ENCODE measurements at places on chromosomes 2 and 18.

DNA sequence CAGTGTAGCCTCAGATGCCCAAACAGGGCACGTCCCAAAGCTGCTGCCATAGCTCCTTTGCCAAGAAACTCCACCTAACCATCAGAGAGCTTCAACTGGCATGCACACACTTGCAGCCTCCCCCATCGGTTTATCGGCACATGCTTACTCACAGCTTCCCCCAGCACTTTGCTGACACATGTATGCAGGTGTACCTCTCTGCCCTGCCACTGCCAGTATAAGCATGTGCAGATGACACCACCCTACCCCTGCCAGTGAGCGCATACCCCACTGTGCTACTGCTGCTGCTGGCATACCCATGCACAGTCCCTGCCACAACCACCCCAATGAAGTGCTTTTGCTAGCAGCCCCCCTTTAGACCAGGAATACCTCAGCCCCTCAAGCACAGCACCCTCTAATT is 1231.0 kb downstream of the DSC3 start:
- DNase-seq: no peak

- no peak for DNase-seq
These were observed 12.2 kb downstream of the LPIN1 start for GRCh38 chr2:11758647-11759046.

- no peak for DNase-seq
These were observed 48.3 kb upstream of the NRP2 start for GRCh38 chr2:205633994-205634393.

DNA sequence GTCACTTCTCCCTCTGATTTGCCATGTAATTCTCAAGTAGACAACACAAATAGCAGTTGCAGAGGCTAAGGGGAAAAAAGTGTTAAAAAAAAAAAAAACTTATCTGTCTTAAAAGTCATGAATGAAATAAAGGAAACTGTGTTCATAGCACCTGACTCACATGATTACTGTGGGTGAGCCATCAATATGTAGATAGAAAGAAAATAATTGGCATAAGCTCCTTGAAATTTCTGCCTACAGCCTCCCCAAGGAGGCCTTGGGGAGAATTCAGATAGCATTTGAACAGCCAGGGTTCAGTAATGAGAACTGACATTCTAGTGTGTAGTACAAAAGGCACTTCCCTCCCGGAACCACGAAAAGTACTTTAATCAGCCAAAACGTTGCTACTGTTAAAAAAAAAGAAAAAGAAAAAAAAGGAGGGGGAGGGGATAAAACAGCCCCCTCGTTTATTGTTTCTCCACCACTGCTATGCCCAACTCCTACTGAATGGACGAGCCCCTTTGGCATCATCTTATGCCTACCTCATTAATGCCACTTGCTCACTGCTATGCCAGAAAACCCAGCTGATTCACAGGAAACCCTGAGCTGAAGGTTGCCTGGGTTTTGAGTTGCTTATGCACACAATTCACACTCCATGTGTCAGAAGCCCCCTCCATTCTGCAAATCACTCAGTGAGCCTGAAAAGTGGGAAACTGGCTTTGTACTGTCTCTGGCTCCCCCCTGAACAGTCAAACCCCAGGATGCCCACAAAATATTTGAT is 65.5 kb upstream of the KLF7 start:
- no peak for DNase-seq

- no peak for DNase-seq
These were observed 453.9 kb upstream of the TRIB2 start for GRCh38 chr2:12262681-12263436.

- no peak for DNase-seq
These were observed 10.9 kb downstream of the RBMS1 start for GRCh38 chr2:160482673-160483072.

DNA sequence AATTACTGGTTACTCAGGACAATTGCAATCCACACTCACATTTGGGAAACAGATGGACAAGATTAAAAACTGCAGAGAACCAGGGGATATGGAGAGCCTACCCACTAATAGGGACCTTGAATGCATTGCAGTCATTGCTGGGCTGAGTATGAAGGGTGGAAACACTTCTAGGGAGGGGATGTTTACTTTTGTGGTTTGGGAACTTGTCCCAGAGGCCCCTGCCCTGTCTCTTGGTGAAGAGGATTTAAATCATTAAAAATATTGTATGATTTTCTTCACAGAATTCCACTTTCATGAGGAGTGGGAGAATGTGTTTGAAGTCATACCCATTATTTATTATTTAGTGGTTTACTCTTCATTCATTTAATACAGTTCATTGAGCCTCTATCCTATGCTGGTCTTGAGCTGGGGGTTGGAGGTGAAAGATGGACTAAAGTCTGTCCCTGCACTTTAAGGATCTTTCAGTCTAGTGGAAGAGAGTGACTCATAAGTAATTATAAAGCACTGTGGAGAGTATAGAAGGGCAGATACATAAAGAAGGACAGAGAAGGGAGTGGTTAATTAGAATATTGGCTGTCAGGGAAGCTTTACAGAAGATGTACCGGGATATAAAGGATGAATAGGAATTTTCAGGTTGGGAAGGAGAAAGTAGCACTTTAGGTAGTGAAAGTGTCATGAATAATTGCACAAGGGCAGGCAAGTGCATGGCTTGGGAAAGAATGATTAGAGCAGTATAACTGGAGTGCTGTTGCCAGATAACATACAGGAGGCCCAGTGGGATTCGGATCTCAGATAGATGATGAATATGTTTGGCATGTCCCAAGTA is 313.4 kb downstream of the LPIN1 start:
- no peak for DNase-seq

GRCh38 chr2:170928036-170928823 is 823 bp upstream of the GORASP2 start:
- no peak for DNase-seq

- DNase-seq: no peak
These were observed 2.0 kb upstream of the CHRND start for GRCh38 chr2:232523682-232524597.

DNA sequence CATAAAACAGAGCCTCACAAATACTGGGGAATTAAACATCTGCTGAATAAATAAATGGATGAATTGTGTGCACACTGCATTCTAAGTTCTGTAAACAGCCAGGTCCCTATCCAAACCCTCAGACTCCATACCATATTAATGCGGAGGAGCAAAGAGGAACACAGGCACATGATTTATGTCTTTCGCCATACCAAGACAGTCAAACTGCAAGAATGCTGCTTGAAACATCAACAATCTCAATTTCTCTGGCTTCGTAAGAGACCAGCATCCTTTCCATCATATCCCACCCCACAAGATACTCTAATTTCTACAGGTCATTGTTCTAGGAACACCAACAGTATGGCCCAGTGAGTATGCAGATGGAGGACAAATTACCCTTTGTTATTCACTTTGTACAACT is 15.0 kb downstream of the KANSL3 start:
- DNase-seq: no peak

DNA sequence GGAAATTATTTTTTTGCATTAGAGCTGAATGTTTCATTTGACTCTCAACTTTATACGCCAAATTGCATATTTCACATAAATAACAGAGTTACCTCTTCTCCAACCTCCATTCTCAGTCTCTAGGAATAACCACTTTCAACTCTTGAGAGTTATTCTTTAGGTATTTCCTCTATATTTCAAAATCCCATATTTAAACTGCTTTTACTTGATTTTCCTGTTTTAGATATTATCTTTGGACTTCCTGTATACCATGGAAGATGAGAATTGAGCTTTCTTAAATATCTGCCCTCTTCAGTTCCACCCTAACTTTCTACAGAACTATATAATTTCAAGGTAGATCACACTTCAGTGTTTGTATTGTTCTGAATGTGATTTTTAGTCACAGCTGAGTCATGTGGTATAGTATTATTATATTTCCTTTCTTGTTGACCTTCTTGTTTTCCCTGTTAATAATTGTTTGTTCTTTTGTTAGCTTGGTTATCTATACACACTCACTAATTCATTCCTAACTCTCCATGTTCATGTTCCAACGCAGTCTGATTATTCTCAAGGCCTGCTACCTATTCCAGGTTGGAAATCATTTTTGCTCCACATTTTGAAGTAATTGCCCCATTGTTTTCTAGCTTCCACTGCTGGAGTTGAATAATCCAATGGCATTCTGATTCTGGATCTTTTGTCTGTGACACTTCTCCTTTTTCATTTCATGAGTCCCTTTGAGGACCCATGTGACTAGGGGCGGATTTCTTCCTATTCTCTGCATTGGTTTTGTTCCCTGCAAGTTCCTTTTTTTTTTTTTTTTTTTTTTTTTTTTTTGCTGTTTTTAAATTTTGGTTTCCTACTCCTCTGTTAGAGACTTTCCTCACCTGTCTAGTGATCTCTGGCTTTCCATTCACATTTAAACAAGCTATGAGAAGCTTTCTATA is 156.8 kb upstream of the RBMS1 start:
- DNase-seq: no peak

DNA sequence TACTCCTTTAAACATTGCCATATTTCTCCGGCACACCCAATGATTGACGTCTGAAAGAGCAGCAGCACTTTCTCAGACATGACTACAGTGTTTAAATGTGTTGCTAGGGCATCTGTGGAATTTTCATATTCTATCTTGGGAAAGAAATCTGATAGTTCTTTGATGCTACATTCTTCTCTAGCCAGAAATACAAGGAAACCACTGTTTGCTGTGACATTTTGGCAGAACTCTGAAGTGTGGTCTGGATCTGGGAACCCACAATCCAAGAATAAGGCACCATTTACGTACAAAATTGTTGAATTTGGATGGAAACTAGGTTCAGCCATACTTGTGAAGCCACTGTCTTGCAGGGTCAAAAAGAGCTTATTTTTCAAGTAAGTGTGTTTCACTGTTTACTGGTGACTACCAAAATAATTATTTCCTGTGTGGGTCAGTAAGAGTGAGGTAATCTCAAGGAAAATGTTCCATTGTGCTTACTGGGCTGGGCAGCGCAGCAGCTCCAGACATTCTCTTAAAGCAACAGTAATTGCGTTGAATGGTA is 21.3 kb upstream of the CD28 start:
- no peak for DNase-seq

- DNase-seq: no peak
These were observed 69.7 kb upstream of the TMEM200C start for GRCh38 chr18:5964996-5965395.

- DNase-seq: no peak
These were observed 25.6 kb downstream of the DNMT3A start for GRCh38 chr2:25316101-25316500.

DNA sequence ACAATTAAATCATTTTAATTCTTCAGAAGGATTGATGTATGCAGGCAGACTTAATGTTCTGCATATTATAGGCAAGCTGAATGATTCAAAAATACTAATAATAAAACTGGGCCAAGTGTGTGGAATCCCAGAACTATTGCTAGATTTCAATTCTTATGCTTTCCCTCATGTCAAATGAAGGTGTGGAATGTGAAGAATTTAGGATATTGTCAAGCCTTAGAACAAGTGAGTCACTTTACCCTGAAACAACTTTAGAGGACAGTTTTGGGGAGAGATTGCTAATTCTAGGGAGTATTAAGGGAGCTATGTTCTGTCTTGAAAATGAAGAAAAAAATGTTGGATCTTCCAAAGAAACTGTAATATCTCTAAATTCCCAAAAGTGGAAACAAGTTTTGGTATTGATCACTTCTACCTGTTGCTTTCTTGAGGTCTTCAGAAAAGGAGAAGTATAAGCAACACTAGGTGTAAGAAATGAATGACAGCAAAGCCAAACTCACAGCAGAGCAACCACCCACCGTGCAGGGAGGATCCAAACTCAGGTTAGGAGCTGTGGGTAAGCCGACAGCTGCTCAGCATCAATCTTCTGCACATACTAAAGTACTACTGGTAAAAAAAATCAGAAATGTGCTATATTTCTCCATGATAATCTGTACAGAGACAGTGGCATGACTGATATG is 818.1 kb downstream of the SLC4A3 start:
- no peak for DNase-seq

DNA sequence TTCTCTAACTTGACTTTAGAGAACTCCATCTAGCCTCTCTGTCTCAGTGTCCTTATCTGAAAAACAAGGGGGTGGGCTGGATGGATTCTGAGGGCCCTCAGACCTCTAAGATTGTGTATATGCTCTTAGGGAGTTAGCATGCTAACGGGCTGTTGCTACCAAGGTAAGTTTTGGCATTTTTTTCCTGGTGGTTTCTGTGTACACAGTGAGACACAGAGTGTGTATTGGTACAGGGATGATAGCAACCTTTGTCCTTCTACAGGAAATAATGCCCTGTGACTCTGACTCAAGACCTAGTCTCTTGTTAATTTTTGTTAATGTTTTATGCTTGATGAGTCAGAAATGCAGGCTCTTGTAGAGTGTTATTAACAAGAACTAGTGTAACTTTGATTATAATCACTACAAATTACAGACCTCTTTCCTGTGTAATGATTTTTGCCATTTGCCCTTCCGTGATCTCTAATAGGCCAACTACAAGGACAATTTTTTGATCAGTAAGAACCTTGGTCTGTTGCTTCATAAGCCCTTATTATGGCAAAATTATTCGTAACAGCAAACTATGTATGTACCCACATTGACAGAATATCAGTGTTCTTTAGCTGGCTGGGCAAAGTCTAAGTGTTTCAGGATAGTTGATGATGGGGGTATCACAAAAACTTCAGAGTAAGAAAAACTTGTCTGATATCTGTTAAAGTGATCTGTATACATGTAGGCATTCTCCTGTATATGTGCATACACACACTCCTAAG is 89.7 kb downstream of the SPTBN1 start:
- DNase-seq: no peak

- no peak for DNase-seq
These were observed 440.2 kb upstream of the ST6GAL2 start for GRCh38 chr2:107325981-107326786.

- no peak for DNase-seq
These were observed 569.3 kb downstream of the TNS1 start for GRCh38 chr2:217433522-217433921.

DNA sequence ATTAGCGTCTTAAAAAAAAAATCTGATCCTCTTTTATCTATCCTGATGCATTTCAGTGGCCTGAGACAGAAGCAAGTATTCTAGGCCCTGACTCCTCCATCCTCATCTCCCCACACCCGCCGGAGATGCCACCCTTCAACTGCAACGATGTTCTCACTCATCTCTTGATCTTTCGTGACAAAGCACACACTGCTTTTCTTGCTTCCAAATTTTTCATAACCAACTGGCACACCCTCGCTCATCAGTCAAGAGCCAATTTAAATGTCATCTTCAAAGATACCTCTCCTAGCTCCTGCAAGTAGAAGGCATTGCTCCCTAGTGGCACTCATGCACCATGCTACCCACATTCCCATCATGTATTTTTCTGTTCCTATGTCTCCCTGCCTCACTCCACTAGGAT is 115.0 kb downstream of the STK39 start:
- no peak for DNase-seq

Data from stimulated activated CD8-positive, alpha-beta memory T cell treated with anti-CD3 and anti-CD28 coated beads, Interleukin-2, amount 100 ng/mL, for 1 hour (primary cell).